CD4-positive, alpha-beta T cell treated with Interferon gamma for 1 hour (primary cell): ENCODE measurements at places on chromosomes 12 and 14.

- DNase-seq: no peak
Observed at GRCh38 chr12:120922279-120922678, 18.1 kb upstream of the SPPL3 start.

GRCh38 chr12:64895526-64895925, 71.1 kb downstream of the TBC1D30 start:
- DNase-seq: no peak

- no peak for DNase-seq
Observed at GRCh38 chr12:78371284-78371683, 493.3 kb upstream of the SYT1 start.

- no peak for DNase-seq
Observed at GRCh38 chr12:27859648-27860047, 79.6 kb upstream of the MANSC4 start.

DNA sequence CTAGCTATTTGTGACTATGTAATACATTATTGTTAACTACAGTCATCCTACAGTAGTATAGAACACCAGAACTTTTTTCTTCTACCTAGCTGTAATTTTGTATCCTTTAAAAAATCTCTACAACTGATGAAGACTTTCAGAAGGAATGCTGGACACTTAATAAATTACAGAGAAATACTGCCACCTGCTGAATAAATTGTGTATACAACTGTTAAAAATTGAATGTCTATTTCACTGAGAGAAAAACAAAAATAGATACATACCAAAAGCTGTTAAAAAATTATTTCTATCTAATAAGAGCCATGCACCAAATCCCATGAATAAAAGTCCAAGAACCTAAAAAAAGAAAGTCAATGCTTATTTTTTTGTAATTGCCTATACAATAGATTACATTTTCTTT, 6.6 kb downstream of the TSPAN19 start:
- no peak for DNase-seq

DNA sequence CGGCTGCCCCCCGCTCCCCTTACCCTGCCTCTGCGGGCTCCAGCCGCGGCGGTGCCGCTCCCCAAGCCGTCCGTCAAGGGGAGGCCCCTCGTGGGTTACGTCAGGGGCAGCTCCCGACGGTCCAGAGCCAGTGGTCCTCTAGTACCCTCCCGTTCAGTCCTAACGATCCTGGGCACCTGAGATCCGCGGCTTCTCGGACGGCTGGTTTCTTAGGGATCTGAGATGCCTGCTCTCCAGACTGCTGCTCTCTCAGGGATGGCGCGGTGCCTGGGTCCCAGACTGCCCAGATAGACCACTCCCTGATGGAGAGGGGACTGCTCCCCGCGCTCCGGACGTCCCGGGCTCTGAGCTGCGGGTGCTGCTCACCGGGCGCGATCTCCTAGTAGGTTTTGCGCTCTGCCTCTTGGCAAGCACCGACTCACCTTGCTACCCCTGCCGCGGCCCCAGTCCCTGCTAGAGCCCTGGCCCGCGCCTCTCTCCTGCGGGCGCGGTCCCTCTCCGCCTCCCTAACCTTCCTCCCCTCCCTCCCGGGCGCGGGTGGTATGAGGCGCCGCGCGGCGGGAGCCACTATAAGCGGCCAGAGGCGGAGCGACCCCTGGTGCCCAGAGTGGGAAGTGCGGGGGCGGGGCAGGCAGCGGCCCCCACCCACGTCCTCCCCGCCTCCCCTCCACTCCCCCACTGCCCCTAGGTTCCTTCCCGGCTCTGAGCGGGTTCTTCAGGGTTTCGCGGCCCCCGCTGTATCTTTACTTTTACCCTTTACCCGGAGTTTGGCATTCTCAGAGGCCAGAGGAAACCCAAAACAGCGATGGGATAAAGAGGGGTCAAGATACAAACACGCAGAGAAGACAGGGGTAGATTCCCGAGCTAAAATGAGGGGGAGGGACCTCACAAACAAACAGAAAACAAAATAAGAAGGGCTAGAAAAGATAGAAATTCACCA, at the start of gene C1QL4:
TSS of gene C1QL4 (minus strand) at position 544 of the 940 bp plus-strand sequence. CDS start 711 bp downstream, outside the sequence.
- peak; percentile 81 for DNase-seq

DNA sequence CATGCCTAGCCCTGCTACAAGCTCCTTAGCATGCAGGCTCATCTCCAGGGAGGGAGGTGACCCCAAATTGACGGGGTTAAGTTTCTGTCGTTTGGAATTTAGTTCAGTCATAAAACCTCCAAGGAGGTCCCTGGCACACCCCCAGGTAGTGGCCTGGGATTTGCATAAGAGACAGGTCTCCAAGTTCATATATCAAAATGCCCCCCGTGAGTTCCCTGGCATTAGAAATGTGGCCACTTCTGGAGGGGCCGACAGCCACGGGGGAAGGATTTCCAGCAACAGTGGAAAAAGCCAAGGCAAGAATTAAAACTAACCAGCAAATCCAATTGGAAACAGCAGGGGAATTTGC, 228.8 kb downstream of the BCL11B start:
- DNase-seq: no peak

DNA sequence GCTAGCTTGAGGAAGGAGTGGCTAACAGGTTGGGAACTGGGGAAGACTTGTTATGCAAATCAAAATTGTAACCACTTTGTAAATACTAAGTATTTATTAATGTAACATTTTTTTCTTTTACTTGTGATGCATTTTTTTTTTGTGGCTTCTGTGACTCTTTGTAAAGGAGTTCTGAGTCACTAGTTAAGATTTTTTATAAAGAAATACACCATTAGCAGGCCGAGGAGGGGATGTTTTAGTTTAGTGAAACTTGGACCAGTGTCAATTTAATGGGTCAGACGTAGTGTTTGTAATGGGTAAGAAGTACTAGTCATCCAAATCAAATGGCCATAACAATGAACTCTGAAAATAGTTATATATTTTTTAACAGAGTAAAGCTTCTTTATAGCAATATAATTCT, 43.1 kb downstream of the AKAP6 start:
- no peak for DNase-seq
